Right kidney (tissue), 9 donors: ENCODE measurements at places on chromosomes 3 and 15.

- DNase-seq, result no peak
Observed at GRCh38 chr15:90838139-90838538, 30.2 kb upstream of the FURIN start.

DNA sequence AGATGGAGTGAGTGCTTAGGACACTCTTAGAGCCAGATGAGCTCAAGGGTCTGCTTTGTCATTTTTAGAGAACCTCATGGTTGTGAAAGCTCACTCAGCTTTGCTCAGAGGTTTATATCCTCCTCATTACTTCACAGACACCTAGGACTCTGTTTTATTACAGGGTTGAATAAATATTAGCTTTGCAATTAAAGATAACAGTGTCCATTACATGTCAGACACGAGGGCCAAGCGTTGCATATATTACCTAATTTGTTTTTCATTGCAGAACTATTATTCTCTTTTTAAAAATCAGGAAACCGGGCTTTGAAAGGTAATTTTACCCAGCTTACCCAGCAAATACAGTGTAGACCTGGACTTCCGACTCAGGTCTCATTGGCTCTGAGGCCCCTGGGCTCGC, 16.1 kb downstream of the MAP6D1 start:
- DNase-seq, result no peak

- no peak for DNase-seq
Observed at GRCh38 chr3:133887074-133887802, 8.4 kb downstream of the RAB6B start.

DNA sequence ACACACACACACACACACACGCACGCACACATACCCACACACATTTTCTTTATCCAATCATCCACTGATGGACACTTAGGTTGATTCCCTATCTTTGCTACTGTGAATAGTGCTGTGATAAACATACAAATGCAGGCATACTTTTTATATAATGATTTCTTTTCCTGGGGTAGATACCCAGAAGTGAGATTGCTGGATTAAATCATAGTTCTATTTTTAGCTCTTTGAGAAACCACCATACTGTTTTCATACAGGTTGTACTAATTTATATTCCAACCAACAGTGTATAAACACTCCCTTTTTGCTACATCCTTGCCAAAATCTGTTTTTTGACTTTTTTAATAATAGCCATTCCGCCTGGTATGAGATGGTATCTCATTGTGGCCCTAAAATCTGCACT, 94.5 kb upstream of the GK5 start:
- no peak for DNase-seq

DNA sequence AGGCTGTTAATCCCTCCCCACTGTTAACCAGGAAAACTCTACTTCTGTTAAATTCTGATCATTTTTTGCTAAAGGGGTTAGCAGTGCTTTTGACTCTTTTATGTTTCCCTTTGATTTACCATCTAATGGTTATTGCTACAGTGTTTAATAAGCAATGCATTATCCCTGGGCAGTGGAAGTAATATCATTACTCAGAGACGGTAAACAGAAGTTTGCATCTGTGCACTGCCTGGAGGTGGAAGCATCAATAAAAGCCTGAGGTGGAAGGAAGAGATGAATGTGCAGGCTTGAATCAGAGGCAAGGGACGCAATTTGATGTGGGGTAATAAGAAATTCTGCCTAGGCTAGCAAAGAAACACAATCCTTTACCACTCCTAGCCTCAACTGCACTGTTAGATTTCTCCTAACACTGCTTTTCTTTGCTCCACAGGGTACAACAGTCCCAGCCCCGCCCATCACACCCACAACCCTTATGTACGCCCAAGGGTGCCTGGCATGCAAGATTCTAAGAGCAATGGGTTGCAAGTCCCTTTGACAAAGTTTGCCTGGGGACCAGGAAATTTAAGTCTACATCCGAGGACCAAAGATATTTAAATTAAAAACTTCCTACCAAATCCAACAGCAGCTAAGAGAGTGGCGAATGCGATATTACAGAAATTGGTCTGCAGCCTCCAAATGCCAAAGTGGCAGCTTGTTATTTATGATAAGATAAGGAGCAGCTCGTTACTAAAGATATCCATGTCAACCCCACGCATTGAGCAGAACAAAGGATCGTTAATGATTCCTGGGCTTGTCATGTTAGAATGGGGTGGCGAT, 261.4 kb downstream of the FHIT start:
- no peak for DNase-seq

DNA sequence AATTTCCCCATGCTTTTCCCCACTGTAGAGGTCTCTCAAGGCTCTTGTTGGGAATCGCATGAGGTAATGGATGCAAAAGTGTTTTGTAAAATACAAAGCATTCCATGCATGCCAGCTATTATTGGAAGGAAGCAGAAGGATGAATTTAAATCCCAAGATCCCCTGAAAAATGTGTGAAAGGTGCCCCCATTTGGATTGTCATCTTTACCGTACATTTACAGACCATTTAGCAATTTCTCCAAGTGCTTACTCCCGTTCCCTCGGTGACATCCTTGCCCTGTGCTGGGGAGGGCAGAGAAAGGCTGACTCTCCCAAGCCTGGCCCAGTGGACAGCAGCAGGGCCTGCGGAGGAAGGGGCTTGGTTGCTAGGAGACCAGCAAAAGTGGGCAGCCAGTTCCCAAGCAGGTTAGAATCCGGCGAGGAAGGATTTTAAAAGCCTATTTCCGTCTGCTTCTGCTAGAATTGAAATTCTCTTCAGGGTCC, 31.1 kb upstream of the NEO1 start:
- peak; percentile 20 for DNase-seq
